ENCODE measurements at places on chromosomes 7 and 10.
A peak's percentile ranks its signal among the peaks of the same experiment; 100 is the strongest.

DNA sequence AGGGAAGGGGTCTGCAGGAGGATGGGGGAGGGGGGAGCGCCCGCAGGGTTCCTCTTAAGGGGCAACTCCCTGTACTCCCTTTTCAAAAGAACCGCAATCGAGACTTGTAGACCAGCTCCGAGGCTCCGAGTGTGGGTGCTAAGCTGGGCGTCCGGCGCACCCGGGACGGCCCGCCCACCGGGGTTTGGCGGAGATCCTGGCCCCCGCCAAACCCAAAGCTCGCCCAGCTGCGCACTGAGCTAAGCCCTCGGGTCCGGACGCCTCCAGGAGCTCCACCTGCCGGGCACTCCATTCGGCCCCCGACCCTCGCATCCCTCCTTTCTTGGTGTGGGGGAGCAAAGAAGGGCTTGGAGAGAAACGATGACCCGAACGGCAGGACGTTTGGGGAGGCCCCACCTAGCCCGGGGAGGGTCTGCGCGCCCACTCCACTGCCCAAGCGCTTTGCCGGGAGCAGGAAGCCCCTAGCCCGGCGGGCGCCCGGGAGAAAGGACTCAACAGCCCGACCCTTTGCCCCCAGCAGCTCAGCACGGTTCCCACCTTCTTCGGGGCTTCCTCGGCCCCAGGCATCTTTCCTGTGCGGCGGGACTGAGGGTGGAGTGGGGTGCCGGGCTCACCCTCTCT is 651 bp downstream of the AFAP1L2 start:
- no peak for DNase-seq

DNA sequence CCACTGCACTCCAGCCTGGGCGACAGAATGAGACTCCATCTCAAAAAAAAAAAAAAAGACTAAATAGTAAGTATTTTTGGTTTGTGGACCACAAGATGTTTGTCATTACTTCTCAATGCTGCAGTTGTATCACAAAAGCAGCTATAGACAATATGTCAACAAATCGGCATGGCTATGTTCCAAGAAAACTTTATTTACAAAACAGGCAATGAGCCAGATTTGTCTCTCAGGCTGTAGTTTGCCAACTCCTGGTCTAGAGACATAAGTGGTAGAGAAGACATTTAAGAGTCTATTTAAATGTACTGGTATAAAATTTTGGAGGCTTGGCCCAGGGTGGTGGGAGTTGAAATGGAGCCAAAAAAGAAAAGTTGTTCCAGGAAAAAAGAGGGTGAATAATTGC is 185.8 kb downstream of the SORCS1 start:
- no peak for DNase-seq

- DNase-seq = peak; percentile 19
These were observed 111.2 kb upstream of the KIF5B start for GRCh38 chr10:32167450-32167849.

DNA sequence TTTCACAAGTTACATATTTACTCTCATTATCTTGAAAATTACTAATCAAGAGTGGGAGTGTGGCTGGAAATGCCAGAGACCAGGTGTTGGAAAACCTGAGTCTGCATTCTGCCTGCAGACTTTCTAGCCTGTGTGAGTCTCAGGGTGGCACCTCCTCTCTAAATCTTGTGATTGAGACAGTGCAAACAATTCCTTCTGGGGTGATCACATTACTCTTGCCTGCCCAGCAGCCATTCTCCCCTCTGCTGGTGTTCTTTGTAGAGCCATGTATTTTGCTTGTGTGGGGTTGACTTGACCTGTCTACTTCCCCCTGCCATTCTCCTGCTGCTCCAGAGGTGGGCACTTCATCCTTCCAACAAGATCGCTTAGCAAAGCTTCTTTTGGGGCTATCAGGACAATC is 101.1 kb downstream of the RAPGEF5 start:
- no peak for DNase-seq

GRCh38 chr10:92492748-92493240 is 81.1 kb downstream of the IDE start:
- no peak for DNase-seq

GRCh38 chr7:98086281-98086718 is 20.4 kb upstream of the LMTK2 start:
- DNase-seq = no peak

- DNase-seq = no peak
These were observed 789 bp downstream of the TCF7L2 start for GRCh38 chr10:112950714-112951358.

DNA sequence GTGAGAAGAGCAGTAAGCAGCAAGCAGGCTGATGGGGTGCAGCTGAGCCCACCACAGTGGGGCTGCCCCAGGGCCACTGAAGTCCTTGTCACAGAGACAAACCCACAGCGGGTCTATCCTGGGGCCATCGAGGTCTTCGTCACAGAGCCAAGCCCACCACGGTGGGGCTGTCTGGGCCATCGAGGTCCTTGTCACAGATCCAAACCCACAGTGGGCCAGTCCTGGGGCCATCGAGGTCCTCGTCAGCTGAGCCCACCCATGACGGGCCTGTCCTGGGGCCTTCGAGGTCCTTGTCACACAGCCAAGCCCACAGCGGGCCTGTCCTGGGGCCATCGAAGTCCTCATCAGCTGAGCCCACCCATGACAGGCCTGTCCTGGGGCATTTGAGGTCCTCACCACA is 549.9 kb downstream of the DNAJB6 start:
- DNase-seq = no peak

DNA sequence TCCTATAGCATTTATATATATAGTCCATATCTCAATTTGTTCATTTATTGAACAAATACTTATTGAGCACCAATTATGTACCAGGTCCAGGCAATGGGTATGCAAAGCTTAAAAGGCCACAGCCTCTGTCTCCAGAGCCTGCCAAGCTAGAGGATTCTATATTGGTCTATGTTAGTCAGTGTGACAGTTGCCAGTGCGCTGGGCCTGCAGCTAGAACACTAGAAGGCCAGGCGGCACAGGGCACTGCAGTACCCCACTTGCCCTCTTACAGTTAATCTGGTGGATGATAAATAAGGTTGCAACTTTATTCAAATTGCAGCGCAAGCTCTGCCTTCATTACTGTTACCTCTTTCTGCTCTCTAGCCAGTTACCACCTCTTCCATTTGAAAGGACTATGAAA is 68.8 kb downstream of the PPP1R3C start:
- DNase-seq = no peak

- DNase-seq = no peak
These were observed 41.5 kb downstream of the GATA3 start for GRCh38 chr10:8095959-8096358.

GRCh38 chr7:149468208-149468607 is 7.3 kb upstream of the ZNF777 start:
- DNase-seq = no peak

GRCh38 chr7:50085344-50085743 is 7.7 kb downstream of the ZPBP start:
- no peak for DNase-seq

- no peak for DNase-seq
These were observed 433.2 kb downstream of the TNS3 start for GRCh38 chr7:47148536-47149207.

- no peak for DNase-seq
These were observed 59.2 kb upstream of the GLCCI1 start for GRCh38 chr7:7909376-7909775.

GRCh38 chr10:8389630-8390029 is 335.1 kb downstream of the GATA3 start:
- no peak for DNase-seq

DNA sequence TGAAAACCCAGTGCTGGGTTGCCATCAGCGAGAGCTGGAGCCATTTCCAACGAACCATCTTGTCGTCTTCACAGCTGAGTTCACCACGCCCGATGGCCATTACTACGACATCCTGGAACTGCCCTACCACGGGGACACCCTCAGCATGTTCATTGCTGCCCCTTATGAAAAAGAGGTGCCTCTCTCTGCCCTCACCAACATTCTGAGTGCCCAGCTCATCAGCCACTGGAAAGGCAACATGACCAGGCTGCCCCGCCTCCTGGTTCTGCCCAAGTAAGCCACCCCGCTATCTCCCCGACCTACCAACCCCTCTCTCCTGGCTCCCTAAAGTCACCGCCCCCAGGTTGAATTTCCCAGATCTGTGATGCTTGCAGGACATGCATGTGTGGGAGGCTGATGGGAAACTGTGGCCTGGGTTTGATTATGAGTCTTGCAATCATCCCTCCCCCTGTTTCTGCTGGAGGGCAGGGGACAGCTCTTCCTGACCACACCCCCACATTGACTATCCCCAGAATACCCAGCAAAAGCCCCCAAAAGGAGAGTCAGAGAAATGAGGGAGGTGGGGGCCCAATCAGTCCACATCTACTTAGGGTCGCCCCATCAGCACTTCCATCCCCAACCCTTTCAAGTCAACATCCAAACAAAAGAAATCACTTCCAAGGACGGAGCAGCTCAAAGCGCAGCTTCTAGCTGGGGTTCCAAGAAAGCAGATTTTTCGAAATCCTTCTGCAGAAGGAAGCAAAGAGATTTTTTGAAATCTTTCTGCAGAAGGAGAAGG is 6.9 kb downstream of the SERPINE1 start:
- no peak for DNase-seq

GRCh38 chr10:64574371-64574770 is 1053.2 kb downstream of the REEP3 start:
- no peak for DNase-seq

DNA sequence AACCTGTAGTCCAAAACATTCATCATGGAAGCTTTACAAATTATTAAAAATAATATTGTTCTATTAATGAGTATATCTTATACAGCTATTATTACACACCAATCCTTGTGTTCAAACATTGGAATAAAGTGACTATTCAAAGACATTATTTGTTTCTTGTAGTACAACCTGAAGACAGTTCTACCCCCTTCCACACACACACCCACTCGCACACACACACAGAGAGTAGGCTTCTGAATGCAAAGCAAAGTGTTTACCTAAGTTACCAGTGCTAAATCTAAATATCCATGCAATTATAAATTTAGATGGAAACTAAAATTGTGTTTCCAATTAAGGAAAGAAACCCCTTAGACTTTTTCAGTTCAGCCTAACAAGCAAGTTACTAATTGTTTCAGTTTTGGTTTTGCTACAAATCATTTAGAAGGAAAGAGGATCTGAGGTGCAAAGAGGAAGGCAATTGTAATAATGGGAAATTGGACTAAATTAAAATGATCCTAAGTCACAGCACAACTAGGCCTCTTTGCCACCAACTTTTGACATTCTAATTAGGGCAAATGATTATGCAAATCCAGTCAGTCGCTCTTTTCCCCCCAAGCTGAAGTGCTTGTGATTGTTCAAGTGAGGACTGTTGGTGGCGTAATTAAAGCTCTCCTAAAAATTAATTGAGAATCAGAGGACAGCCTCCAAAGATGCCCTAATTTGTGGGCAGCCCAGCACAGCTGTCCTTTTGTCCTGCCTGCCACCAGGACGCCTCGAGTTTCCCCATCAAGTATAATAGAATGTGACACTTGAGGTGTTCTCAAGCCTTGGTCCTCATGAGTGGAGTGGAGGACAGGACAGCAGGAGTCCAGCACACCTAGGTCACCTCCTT is 19.9 kb upstream of the ATOH7 start:
- DNase-seq = no peak

DNA sequence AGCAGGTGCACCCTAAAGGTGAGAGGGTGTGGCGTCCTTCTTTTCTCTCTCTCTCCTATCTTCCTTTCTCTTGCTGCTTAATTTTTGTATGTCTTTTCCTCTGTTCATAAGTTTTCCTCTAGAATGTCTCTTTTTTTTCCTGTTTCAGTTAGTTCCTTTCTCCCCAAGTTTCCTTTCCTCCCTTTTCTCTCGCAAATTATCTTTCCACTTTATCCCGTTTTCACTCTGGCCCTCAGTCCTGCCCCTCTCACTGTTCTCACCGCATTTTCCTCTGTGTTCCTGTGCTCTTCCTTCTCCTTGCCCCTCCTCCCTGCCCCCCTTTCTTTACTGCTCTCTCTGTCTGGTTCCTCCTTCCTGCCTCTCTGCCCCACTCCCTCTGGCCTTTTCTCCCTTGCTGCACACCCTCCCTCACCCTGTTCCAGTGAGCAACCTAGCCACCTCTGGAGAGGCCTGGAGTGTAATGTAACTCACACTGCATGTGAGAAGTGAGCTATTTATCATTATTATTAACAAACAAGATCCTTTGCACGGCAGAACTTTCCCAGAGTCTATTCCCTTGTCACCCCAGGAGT is 158.5 kb downstream of the C10orf105 start:
- DNase-seq = no peak

DNA sequence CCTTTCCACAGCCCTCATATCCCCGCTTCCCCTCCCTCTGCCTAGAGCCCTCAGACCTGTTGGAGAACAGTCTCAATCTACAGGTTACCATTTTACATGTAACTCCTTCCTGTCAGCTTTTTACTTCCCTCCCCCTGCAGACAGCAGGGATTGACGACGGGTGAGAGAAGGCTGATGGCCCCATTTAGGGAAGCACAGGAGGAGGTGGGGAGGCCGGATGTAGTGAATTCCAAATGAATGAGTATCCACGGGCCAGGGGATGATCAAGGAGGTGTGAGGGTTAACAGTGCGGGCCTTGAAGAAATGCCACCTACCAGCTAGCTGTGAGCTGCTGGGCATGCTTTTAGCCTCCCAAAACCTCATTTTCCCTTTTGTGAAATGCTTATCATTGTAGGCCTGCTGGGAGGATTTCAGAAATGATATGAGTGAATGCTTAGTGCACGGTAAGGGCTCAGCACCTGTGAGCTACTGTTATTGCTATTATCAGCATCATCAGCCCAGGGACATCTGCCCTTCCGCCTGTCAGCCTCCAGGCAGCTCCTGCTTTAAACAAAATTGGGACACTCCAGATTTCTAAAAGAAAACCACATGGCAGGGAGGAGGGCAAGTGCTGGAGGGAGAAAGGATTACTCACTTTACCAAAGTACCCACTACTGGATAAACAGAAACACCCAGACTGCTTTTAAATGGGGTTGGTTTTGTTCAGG is 6.5 kb upstream of the NANOS1 start:
- peak; percentile 22 for DNase-seq

DNA sequence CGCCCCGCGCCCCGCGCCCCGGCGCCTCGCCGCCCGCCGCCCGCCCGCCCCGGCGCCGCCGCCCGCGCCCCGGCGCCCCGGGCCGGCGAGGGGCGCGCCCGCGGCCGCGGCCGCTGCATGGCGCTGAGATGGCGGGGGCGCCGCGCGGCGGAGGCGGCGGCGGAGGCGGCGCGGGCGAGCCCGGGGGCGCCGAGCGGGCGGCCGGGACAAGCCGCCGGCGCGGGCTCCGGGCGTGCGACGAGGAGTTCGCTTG is 174 bp downstream of the ADCY1 start:
- peak; percentile 6 for DNase-seq

- no peak for DNase-seq
These were observed 113.3 kb downstream of the TACC2 start for GRCh38 chr10:122102146-122102868.

- DNase-seq = no peak
These were observed 46.8 kb downstream of the PDE1C start for GRCh38 chr7:32023376-32023775.

- DNase-seq = no peak
These were observed 207.0 kb downstream of the JAZF1 start for GRCh38 chr7:27973625-27974024.

GRCh38 chr10:17162828-17163227 is 33.2 kb upstream of the CUBN start:
- no peak for DNase-seq

GRCh38 chr10:29895456-29895855 is 163.9 kb downstream of the JCAD start:
- DNase-seq = peak; percentile 99

- DNase-seq = no peak
These were observed 21.3 kb downstream of the SLC25A28 start for GRCh38 chr10:99598781-99599509.

- DNase-seq = no peak
These were observed 9.5 kb downstream of the CYREN start for GRCh38 chr7:135160858-135161653.
